ENCODE measurements at places on chromosomes 1 and 21.

- DNase-seq: no peak
These were observed 64.8 kb upstream of the ATP1A1 start for GRCh38 chr1:116308276-116308675.

DNA sequence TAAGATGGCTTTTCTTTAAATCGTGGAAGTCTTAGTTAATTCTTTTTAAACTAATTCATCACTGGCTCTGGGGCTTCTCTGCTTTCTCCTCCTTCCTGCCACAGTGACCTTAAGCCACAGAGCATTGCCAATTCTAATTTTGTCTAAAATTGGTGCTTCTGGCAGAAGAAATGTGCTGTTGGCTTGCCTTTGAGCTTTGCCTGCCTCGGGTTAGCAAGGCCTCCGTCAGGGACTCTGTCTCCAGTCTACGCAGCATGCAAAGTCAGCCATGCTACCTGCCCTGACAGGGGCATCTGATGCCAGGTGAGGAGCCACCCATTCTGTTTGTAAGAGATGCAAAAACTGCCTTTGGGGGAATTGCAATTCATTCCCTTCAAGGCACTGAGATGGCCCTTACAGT lies 25.2 kb downstream of the CLDN14 start:
- DNase-seq: no peak

GRCh38 chr21:32587120-32587519 lies 1.8 kb upstream of the TCP10L start:
- DNase-seq: no peak

GRCh38 chr1:89538361-89538760 lies 13.7 kb downstream of the LRRC8B start:
- no peak for DNase-seq

DNA sequence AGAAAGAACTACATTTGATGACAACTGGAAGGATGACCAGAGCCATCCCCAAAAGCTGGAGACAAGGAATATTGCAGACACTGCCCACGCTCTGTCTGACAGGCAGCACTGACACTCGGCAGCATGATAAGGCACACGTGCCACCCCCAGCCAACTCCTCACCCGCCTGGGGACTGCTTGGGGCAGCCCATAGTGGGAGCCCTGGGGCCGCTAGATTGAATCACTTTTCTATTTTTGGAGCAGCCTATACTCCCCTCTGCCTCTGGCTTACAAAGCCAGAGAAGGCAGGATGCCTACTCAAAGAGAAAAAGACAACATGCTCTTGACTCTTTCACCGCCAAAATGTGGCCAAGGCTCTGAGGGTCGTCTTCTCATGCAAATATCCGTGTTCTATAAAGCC lies 1.3 kb downstream of the SMG5 start:
- DNase-seq: peak; percentile 64

- DNase-seq: no peak
These were observed 28.2 kb upstream of the DOCK7 start for GRCh38 chr1:62716397-62716796.

GRCh38 chr1:190277107-190277506 lies 200.6 kb downstream of the BRINP3 start:
- DNase-seq: no peak

GRCh38 chr21:26389971-26390641 lies 183.0 kb downstream of the CYYR1 start:
- no peak for DNase-seq

Data from activated naive CD8-positive, alpha-beta T cell treated with anti-CD3 and anti-CD28 coated beads, Interleukin-2, amount 50 U/mL, for 24 hours (primary cell).